Psoas muscle (tissue), 8 donors: ENCODE measurements at places on chromosomes 12 and 14. TPM values are rescaled to one million over a fixed set of nuclear protein-coding genes. Genes with fewer than 3 reads are reported as not detected.

- DNase-seq = no peak
These were observed 144.2 kb upstream of the ABCD2 start for GRCh38 chr12:39763890-39764169.

- no peak for DNase-seq
These were observed 197.3 kb downstream of the TMTC3 start for GRCh38 chr12:88339254-88339949.

DNA sequence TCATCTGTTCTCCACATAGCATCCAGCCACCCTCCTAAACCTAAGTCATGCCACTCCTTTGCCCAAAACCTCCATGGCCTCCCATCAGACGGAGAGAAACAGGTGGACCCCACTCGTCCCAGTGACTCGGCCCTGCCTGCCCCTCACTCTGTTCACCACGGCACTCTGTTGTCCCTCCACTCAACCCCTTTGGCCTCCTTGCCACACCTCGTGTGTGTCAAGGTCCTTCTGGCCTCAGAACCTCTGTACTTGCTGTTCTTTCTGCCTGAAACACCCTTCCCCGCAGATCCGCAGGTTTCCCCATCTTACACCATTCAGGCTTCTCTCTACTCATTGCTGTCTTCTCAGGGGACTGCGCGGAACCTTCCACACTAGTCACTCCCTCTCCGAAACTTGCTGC lies 24.5 kb upstream of the ACTN1 start:
- no peak for DNase-seq

- no peak for DNase-seq
These were observed 70.1 kb upstream of the PLXNC1 start for GRCh38 chr12:94078138-94078723.

GRCh38 chr12:1797991-1798640 lies 22.2 kb upstream of the LRTM2 start:
- peak; percentile 56 for DNase-seq

- DNase-seq = no peak
These were observed 6.6 kb upstream of the CRIP2 start for GRCh38 chr14:105467942-105468471.

GRCh38 chr12:91225316-91225715 lies 42.7 kb upstream of the DCN start:
- no peak for DNase-seq

- no peak for DNase-seq
These were observed 91.0 kb downstream of the FLRT2 start for GRCh38 chr14:85620947-85621346.

DNA sequence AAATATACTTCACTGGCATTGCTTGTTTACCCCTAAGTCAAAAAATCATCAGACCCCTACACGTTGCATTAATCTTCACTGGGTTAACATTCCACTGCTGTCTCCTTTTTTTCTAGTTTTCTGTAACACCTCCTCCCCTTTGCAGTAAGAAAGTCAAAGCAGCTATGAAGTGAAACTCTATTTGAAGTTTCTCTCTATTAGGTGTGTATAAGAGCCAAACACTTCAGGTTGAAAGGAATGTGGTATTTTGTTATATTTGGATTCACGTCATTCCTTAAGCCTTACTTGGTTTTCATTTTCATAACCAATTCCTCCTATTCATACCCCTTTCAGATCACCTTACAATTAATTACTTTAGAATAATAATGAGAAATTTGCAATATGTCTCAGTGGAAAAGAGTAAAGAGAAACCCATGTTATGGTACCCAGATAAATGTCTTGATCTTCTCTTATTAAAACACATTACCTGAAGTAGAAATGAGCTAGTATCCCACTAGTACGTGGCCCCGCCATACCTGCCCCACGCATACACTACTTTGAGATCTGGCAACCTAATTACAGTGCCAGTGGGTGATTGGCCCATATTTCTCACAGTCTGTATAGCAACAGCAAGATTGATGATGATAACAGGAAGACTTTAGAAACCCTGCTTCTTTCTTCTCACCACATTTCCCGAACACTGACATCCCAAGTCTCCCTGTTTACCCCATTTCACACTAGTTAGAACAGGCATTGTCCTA lies 236.4 kb upstream of the RGS6 start:
- no peak for DNase-seq

The ZFHX2 gene
- 0.11 TPM for polyA plus RNA-seq

GRCh38 chr14:90784621-90785270 lies 31.5 kb downstream of the TTC7B start:
- no peak for DNase-seq

GRCh38 chr14:32382704-32383103 lies 53.6 kb downstream of the AKAP6 start:
- no peak for DNase-seq

GRCh38 chr12:93183940-93184671 lies 193.6 kb upstream of the NUDT4 start:
- DNase-seq = peak; percentile 29

- DNase-seq = no peak
These were observed 7.7 kb upstream of the TMED2 start for GRCh38 chr12:123576611-123577010.

DNA sequence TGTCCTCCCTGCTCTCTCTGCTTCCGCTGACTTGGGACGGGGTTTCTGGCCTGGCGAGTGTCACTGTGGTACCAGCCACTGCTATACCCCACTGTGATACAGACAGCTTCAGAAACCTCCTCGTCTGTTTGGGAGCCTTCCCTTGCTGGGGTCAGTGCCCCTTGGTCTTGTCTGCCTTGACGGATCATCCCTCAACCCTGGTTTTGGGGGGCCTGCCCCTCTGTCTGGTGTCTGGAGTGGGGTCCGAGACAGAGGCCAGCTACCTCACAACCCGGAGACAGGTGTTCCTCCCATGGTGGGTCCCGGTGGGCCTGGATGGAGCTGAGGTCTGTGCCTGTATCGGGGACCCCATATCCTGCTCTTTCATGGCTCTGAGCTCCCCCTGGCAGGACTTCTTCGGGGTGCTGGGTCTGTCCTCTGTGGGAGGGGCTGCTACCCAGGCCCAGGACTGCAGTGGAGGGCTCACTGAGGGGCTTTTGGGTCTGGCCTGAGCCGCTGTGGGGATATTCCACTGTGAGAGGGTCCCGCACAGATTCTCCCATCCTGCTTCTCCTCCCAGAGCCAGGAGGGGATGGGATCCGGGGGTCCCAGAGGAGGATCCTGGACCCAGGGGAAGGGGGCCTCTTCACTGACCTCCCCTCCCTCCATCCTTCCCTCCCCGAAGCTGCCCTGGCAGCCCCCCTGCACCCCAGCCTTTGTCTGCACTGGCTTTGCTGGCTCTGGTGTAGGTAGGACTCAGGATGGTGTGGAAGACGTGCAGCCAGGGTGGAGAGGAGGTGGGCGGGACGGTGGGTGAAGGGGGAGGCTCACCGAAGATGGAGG lies 365.5 kb downstream of the TMEM121 start:
- peak; percentile 29 for DNase-seq

- no peak for DNase-seq
These were observed 29.2 kb downstream of the HIGD1C start for GRCh38 chr12:50981319-50982239.

GRCh38 chr12:15629761-15630160 lies 159.4 kb downstream of the EPS8 start:
- DNase-seq = no peak

DNA sequence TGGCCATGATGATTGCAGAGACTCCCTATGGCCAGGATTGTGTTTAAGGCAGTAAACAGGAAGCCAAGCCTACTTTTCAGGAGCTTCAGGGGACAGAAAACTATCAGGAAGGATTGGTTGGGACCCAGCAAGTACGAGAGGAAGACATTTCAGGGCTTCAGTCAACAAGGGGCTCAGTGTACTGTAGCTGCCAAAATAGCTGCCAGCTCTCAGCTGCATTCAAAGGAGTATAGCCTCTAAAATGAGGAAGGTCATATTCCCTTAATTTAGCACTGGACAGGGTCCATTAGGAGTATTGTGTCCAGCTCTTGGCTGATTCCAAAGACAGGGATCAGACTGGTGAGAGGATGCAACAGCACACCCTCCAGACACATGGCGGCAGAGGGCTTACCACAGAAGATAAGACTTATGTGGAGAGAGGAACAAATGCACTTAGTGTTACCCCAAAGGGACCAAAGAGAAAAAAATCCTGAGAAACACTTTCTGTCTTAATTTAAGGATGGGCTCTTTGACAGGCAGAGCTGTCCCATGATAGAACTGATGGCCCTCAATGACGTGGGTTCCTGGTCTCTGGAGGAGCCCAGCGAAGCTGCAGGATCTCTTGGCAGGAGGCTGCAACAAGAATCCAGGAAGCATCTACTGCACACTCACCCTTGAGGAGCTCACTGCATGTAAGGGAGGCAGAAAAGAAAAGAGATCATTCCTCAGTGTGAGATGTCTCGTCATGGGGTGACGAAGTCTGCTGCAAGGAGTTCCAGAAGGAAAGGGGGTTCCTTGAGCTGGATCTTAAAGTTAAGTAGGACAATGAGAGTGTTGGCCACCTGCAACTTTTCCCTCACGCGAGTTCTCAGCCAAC lies 14.8 kb downstream of the BDKRB1 start:
- DNase-seq = no peak

DNA sequence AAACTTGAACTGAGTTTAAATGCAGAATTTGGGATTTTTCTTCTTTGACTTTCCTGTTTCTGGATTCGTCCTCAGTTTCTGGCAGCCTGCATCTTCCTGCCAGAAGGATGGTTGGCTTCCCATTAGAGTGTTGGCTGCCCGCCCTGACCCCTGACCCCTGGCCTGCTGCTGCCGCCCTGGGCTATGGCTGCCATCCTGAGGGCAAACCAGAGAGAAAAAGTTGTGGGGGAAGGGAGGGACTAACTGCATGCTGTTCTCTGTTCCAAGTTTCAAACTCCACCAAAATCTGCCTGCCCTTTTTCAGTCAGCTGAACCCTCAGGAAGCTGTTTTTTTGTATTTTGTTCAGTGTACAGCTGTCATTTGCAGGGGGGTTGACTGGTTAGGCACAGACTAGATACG lies 48.4 kb downstream of the FNTB start:
- DNase-seq = no peak

GRCh38 chr12:67758521-67758920 lies 110.0 kb downstream of the DYRK2 start:
- DNase-seq = no peak

The PMCH gene
- polyA plus RNA-seq = not detected

DNA sequence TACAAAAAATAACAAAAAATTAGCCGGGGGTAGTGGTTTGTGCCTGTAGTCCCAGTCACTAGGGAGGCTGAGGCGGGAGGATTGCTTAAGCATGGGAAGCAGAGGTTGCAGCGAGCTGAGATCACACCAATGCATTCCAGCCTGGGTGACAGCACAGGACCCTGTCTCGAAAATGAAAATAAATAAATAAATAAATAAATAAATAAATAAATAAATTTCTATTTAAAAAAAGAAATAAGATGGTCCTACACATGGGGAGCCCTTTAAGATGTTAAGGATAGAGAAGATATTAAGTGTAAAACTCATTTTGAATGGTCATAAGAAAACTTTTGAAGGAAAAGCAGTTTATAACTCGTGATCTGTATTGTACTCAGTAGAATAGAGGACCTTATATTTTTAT lies 8.2 kb upstream of the MRPL42 start:
- DNase-seq = no peak

DNA sequence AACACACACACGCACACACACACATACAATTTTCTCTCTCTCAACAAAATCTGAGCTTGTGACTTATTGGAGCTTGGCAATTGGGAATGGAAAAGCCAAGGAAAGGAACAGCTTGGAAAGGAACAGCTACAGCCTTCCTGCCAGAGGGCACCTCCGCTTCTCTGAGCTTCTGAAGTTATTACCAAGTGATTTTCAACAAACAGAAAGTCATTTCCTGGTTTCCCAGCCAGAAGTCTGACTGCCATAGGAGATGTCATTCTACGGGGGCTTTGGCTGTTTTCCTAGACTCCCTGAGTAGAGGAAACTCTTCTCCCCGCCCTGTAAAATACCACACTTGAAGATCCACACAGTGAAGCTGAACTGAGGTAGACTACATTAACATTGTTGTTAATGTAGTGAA lies 198.3 kb downstream of the CFAP54 start:
- no peak for DNase-seq

DNA sequence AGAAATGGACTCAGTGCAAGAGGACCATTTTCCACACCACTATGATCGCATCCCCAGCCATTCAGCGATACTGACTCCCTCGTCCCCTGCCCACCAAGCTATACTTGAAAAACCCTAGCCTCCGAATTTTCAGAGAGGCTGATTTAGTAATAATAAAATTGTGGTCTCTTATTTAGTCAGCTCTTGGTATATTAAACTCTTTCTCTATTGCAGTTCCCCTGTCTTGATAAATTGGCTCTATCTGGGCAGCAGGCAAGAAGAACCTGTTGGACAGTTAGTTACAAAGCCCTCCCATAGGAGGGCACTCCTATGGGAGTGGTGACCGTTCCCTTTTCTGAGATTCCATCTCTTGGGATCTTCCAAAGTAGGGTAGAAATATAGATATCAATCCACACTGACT lies 33.6 kb downstream of the NFKBIA start:
- DNase-seq = peak; percentile 4

GRCh38 chr12:29104516-29104915 lies 44.6 kb upstream of the FAR2 start:
- DNase-seq = no peak

The FAM186B gene
- polyA plus RNA-seq = 0.23 TPM

The GNPNAT1 gene
- polyA plus RNA-seq = 11.9 TPM

The NKX2-1 gene
- not detected for polyA plus RNA-seq
